ENCODE measurements at places on chromosomes 6 and 20.
A peak's percentile ranks its signal among the peaks of the same experiment; 100 is the strongest.

- no peak for DNase-seq
Observed at GRCh38 chr6:109052018-109052651, 42.5 kb downstream of the SESN1 start.

GRCh38 chr6:154731296-154732218, 1.7 kb upstream of the SCAF8 start:
- no peak for DNase-seq

DNA sequence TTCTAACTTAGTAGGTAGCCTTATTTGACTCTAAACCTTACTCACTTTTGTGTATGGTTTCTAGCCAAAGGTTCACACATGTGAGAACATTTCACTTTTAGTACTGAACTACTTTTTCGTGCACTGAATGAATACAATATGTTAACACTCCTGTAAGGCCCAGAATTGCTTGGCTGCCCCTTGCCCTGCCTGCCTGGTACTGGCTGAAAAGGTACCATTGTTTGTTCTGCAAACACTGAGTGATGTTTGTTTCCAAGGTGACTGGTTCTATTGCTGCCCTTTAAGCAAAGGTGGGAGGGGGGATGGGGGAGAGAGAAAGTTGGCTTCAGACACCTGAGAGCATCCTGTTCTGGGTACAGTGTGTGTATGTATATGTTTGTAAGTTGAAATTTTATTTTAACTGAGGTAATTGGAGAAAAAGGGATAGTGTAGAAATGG, 31.2 kb downstream of the RREB1 start:
- peak; percentile 99 for DNase-seq

DNA sequence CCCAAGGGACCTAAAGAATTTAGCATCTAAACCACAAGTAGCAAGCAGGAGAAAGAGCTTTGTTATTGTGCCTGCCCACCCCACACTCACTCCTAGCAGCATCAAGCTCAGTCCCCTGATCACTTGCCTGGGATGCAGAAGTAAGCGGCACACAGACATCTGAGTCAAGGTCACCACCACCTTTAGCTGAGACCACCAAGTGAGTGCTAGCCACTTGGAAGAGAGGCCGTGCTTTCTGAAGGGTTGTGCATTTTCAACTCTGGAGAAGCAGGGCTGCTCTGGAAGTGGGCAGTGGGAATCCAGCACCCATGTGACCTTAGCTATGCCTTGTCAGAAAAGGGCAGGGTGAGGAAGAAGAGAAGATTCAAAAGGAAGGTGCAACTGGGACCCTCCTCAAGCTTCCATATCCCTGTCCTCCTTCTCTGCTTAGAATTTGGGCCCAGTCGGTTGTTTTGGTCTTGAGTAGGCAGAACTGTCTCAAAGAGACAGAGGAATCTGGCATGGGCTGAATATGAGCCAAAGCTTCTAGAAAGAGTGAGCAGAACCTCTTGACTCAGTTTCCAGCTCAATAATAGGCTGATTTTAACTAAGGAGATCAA, 6.2 kb downstream of the NR2E1 start:
- DNase-seq: no peak

DNA sequence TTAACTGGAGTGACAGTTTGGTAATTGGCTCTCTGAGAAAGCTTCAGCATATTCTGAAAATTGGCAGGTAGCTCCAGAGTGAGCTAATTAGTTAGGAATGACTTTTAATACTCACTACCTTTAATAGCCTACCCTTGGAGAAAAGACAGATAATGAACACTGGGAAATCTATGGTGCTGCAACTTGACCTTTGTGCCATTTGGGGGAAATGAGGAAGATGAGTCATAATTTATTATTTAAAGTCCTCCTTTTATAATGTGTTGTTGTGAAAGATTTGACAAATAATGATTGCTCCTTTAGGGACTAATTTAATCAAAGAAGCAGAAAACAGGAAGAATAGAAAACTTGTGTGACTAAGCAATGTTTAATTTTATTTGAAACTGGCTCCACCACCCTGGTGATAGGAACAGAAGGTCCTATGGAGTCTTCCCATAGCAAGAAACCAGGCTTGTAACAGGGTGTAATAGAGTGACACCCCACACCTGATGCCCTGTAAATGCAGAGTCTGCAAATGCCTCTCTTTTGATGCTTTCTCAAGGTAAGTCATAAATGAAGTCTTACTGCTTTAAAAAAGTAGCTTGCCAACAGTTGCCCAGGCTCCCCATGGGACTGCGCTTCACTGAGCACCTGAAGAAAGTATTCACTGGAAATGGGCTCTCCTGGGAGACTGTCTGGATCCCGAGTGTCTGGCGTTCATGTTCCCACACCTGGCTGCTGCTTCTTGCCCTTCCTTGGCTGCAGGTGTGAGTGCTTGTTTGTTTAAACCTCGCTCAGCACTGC, 134.4 kb downstream of the LRRC1 start:
- DNase-seq: no peak

DNA sequence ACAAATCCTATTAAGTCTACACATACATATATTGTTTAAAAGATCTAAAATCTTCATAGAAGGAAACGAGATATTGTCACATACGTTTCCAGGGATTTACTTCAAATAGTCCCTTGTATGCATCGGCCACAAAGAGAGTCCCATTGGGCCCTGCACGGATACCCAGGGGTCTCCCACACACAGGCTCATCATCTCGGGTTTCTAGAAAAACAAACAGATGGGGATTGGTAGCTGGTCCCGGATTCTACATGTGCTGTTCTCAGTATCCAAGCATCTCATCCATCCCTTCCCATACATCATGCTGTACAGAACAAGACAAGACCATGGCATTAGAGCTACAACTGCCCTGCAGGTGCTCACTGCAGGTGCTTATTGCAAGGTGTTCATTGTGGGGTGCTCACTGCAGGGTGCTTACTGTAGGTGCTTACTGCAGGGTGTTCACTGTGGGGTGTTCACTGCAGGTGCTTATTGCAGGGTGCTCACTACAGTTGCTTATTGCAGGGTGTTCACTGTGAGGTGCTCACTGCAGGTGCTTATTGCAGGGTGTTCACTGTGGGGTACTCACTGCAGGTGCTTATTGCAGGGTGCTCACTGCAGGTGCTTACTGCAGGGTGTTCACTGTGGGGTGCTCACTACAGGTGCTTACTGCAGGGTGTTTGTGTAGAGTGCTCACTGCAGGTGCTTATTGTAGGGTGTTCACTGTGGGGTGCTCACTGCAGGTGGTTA, 21.0 kb downstream of the APMAP start:
- no peak for DNase-seq

GRCh38 chr6:18392346-18392877, 5.3 kb downstream of the RNF144B start:
- DNase-seq: no peak

DNA sequence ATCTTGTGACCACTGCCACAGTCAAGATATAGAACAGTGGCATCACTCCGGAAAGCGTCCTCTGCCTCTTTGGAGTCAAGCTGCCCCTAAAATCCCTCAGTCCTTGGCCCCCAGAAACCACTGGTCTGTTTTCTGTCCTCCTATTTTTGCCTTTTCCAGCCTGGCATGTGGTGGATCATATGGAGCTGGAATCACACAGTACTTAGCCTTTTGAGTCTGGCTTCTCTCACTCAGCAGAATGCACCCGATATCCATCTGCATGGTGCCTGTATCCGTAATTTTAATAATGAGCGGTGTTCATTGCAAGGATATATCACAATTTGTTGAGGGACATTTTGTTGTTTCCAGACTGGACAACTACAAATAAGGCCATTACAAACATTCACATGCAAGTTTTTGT, 49.0 kb upstream of the STX16 start:
- no peak for DNase-seq

DNA sequence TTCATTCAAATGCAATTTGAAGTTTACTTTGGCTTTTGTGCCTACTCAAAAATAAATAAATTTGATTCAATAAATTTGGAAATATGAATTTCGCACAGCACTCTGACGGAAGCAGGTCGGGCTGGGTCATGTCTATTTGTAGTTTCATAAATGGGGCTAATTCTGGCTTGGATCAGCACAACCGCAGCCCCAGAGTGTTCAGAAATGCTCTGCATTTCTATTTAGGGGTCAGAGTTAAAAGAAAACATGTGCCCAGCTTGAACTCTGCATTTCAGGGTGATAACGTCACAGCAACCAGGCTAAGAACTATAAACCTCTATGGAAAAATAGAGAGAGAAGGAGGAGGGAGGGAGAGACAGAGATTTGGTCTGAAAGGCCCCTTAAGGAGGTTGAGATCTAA, 480.9 kb upstream of the NOX3 start:
- DNase-seq: no peak

- no peak for DNase-seq
Observed at GRCh38 chr6:142761756-142762155, 183.2 kb downstream of the HIVEP2 start.

GRCh38 chr20:818001-818664, 15.4 kb upstream of the FAM110A start:
- DNase-seq: no peak

GRCh38 chr6:134863763-134864510, 86.0 kb downstream of the ALDH8A1 start:
- DNase-seq: no peak

DNA sequence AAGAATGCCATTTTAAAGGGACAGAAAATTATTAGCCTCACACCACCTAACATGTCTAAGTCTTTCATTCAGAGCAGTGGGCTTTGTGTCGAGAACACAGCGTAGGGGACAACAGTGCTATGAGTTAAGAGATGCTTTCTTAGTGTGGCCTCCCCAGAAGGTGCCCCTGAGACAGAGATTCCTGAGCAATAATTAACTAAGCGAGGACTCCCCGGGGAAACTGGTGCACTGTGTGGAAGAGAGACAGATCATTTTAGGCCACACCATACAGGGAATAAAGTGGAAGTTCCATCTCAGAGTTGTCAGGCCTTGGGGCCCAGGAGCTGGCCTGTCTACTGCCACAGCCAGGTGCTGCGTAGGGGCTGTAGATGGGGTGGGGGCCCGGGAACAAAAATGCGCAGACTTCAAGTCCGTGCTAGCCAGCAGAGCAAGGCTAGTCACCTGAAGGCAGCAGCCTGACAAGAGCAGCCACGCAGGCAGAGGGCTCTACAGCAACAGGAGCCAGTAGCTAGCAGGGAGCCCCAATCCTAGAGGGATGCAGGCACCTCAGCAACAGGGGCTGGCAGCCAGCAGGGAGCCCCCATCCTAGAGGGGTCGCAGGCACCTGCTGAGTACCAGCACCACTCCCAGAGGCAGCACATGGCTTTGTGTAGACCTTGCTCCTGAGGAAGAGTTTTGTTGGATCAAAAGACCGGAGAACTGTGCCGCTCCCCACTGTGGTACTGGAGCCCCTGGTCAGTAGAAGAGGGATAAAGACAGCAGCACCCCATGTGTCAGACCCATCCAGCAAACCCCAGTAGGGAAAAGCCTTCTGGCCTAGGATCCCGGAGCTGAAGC, 63.0 kb upstream of the NXT1 start:
- no peak for DNase-seq

GRCh38 chr6:9537381-9537780, 877.5 kb downstream of the TFAP2A start:
- DNase-seq: no peak

GRCh38 chr6:27250277-27251111, 3.0 kb downstream of the PRSS16 start:
- DNase-seq: no peak
